ENCODE measurements at places on chromosomes 13 and 19.

GRCh38 chr13:108350579-108350978, 81.1 kb downstream of the TNFSF13B start:
- DNase-seq: no peak

- no peak for DNase-seq
Measured at GRCh38 chr13:57631596-57632275, at the start of gene PCDH17. TSS of gene PCDH17 (plus strand) at chr13:57631744. CDS start at chr13:57632547, 803 bp downstream.

GRCh38 chr13:46551410-46552302, 1.3 kb upstream of the LRCH1 start:
- DNase-seq: peak; percentile 50

GRCh38 chr19:11196406-11197287, 698 bp downstream of the KANK2 start:
- peak; percentile 52 for DNase-seq

DNA sequence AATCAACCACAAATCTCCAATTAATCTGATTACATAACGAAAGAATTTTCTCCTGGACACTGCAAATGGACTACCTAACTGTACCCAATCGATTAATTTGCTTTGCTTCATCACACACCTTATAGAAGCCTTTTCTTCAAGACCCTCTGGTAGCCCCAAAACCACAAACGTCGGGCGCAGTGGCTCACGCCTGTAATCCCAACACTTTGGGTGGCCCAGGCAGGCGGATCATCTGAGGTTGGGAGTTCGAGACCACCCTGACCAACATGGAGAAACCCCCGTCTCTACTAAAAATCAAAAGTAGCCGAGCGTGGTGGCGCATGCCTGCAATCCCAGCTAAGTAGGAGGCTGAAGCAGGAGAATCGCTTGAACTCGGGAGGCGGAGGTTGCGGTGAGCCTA, 42.9 kb upstream of the ZNF429 start:
- DNase-seq: no peak

- no peak for DNase-seq
Measured at GRCh38 chr19:33703821-33704220, 82.1 kb downstream of the CHST8 start.

DNA sequence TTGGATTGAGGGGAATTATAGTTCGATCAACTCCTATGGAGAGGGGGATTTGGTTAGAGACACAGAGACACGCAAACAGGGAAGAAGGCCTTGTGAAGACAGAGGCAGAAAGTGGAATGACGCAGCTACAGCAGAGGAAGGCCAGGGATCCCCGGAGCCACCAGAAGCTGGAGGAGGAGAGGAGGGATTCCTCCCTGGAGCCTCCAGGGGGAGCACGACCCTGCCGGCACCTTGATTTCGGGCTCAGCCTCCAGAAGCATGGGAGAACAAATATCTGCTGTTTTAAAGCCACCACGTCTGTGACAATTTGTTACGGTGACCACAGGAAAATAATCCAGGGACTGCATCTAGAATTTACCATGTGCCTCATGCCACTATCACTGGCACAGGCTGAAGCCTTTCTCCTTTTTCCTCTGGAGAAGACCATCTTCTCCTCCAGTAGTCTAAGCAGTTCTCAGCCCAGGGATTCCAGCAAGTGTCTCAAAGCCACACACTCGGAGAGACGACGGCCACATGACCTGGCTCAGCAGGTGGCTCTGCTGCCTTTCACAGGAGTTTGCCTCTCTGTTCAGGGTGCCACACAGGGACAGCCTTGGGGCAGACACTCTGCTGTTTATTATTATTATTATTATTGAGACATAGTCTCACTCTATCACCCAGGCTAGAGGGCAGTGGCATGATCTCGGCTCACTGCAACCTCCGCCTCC, 39.9 kb upstream of the CCNE1 start:
- DNase-seq: no peak

All from hematopoietic multipotent progenitor cell treated with erythropoietin and hydrocortisone succinate and interleukin-3 and kit ligand, for 17 days (in vitro differentiated cells).